ENCODE measurements at places on chromosomes 11 and 22. TPM values are rescaled to one million over a fixed set of nuclear protein-coding genes. Genes with fewer than 3 reads are reported as not detected.

DNA sequence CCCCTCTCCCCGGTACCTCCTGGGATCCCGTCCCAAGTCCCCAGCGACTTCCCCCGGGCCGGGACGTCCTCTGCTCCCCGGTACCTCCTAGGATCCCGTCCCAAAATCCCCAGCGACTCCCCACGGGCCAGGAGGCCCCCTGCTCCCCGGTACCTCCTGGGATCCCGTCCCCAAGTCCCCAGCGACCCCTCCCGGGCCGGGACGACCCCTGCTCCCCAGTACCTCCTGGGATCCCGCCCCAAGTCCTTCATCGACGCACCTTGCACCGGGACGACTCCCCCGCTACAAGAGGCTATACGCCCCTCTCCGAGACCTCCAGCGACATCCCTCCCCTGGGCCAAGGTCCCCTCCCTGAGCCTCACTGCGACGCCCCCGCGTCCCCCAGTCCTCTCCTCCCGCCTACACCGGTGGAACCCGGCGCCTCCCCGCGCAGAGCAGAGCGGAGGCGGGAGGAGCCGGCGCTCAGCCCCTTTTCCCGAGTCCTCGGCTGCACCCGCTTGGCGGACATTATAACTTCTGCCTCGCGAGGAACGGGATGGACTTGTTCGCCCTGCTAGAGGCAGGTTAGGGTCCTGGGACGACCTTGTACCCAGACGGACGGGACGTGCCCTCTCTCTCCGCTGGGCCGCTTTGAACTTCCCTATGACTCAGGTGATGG, 912 bp downstream of the KREMEN1 start:
- DNase-seq = peak; percentile 83

- no peak for DNase-seq
Observed at GRCh38 chr11:99316776-99317520, 296.2 kb downstream of the CNTN5 start.

- no peak for DNase-seq
Observed at GRCh38 chr11:114499756-114500155, 59.9 kb downstream of the NXPE1 start.

DNA sequence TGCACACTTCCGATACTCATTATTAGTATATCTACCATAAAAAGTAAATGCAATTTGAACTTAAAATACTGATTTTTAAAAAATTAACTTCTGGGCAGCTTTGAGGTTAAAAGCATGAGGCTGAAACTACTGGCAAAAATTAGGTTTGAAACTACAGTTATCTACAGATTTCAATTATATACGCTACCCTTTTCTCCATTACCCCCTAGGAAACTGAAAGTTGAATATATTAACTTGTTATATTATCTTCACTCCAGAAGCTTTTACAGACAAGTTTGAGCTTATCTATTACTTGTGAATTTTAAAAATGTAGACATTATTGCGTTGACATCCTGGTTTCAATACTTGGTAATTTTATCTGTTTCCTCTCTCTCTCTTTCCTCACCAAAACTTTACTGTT, 96.7 kb upstream of the DDI1 start:
- DNase-seq = no peak

DNA sequence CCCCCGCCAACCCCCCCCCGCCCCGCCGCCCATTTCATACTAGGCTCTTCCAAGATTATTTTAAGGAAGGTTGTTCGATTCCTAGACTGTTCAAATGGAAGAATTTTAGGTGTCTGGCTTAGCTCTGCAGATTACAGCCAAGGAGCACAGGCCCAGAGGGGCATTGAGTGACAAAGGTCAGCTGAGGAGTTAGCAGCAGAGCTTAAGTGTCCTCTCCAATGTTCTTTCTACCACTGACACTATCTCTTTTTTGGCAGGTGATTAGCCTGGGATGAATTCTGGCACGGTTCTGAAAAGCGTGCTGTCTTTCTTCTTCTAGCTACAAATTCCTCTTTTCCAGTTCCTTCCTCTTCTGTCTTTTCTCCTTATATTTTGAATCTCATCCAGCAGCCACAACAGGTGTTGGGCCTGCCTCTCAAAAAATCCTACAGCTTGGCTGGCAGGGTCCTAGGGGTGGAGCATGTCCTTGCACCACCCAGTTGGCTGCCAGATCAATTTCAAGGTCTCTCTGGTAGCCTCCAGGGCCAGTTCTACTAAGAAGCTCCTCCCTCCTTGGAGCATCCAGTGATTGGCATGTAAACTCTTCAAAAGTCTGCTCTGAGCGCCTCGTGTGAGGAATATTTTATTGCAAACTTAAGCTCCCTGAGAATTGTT, 23.0 kb downstream of the KCNE3 start:
- peak; percentile 27 for DNase-seq

DNA sequence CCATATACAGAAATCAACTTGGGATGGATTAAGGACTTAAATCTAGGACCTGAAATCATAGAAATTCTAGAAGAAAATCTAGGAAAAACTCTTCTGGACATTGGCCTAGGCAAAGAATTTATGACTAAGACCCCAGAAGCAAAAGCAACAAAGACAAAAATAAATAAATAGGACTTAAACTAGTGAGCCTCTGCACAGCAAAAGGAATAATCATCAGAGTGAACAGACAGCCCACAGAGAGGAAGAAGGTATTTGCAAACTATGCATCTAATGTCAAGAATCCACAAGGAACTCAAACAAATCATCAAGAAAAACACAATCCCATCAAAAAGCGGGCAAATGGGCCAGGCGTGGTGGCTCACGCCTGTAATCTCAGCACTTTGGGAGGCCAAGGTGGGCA, 32.4 kb downstream of the TTC28 start:
- DNase-seq = no peak

- DNase-seq = peak; percentile 88
Observed at GRCh38 chr11:62553080-62553838, 6.7 kb upstream of the AHNAK start.

- no peak for DNase-seq
Observed at GRCh38 chr11:6219359-6219758, 14.0 kb downstream of the C11orf42 start.

DNA sequence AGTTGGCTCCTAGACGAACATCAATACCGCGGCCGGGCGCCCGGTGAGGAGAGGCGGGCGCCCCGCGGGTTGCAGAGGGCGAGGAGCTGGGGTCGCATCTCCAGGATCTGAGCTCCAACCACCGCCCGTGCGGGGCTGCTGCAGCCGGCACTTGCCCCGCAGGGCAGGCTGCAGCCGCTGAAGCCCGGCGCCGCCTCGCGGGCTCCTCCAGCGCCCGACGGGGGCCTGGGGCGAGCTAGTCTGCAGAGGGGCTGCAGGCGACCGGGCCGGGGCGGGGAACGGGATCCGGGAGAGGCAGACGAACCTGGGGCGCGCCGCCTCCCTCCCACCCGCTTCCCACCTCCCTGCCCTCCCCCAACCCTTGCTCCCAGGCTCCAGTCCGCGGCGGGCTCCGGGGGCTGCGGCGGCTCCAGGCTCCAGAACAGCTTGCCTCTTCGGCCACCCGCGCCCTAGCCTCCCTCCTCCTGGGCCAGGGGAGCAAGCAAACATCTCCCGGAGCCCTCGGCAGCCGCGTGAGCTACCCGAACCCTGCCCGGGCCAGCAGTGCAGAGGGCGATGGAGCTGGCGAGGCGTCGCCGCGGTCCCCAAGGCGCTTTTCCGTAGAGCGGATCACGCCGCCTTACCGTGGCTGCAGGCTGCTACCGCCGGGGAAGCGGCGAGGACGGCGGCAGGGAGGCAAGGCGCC, 802 bp downstream of the TENM4 start:
- peak; percentile 65 for DNase-seq

DNA sequence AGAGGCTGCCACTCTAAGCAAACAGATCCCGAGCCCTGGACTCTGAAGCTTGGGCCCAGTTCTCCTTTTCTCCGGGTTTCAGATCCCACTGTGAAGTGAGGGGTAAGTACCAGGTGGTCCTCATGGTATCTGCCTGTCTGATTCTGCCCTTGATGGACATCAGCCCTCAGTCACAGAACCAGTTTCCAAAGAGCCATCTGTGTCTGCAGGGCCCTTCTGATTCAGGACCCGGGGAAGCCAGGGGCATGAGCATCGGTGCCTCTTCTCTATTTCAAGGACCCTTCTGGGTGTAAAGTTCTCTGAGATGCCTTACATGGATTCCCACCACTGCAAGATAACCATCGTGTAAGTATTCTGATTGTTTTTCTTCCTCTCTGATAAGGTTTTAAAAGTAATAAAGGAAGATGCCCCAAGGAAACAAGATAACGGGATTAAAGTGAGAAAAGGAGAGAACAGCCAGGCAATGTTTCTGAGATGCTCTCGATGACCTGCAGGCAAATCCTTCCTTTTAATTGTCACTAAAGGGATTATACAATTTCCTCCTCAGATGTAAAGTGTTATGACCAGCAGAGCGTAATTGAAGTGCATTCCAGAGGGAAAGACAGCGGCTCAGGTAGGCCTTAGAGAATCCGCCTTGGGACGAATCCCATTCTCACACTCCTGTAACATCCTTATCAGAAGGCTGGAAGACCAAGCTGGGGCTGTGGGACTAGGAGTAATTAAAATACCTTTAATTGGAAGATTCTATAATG, 924.3 kb downstream of the TBC1D22A start:
- DNase-seq = no peak

DNA sequence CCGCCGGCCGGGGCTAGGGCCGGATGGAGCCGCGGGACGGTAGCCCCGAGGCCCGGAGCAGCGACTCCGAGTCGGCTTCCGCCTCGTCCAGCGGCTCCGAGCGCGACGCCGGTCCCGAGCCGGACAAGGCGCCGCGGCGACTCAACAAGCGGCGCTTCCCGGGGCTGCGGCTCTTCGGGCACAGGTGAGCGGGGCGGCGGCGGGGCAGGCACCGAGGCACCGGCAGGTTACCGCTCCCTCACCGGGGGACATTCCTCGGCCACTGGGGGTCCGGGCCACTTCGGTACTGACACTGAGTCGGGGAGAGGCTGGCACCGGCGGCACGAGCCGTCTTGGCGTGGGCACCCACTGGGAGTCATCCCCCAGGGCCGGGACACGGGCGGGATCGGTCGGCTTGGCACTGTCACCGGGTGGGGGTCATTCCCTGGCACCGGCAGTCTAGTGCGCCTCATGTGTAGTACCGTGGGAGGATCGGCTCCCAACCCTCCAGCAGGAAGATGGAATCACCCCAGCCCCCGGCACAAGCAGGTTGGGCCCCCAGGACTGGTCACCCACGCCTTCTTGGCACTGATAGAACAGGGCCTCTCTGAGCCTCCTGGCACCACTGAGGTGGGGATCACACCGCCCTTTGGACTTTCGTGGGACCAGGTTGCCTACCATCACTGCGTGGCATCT, 511 bp downstream of the DGKZ start:
- DNase-seq = no peak

- DNase-seq = peak; percentile 76
Observed at GRCh38 chr22:35037089-35037488, 28.9 kb upstream of the ISX start.

- no peak for DNase-seq
Observed at GRCh38 chr11:122176651-122177050, 60.6 kb upstream of the BLID start.

GRCh38 chr22:32236970-32237369, 18.2 kb downstream of the SLC5A4 start:
- DNase-seq = peak; percentile 10

DNA sequence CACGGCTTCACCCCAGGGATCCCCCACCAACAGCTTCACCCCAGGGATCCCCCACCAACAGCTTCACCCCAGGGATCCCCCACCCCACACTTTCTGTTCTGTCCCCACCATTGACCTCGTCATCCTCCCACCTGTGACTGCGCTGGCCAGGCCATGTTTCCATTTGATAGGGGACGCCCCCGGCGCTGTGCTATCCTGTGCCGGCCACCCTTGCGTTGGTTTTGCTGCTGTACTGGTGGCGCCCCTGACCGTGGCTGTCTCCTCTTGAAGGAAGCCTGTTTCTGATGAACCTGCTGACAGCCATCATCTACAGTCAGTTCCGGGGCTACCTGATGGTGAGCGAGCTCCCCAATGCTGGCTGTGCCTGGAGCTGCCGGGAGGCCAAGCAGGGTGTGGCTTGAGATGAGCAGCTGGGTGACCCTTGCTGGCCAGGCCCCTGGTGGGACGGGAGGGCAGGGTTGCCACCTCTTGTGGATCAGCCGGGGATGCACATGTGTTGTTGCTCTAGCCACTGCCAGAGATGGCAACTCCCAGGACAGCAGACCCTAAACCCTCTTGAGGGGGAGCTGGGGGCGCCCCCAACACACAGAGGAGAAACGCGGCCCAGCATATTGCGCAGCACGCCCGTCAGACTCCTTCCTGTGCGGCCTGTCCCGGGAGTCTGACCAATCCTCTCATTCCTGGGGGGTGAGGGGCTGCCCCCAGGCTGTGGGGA, 22.5 kb downstream of the TPCN2 start:
- no peak for DNase-seq

GRCh38 chr11:8913961-8914660, 3.1 kb downstream of the AKIP1 start:
- DNase-seq = peak; percentile 78

DNA sequence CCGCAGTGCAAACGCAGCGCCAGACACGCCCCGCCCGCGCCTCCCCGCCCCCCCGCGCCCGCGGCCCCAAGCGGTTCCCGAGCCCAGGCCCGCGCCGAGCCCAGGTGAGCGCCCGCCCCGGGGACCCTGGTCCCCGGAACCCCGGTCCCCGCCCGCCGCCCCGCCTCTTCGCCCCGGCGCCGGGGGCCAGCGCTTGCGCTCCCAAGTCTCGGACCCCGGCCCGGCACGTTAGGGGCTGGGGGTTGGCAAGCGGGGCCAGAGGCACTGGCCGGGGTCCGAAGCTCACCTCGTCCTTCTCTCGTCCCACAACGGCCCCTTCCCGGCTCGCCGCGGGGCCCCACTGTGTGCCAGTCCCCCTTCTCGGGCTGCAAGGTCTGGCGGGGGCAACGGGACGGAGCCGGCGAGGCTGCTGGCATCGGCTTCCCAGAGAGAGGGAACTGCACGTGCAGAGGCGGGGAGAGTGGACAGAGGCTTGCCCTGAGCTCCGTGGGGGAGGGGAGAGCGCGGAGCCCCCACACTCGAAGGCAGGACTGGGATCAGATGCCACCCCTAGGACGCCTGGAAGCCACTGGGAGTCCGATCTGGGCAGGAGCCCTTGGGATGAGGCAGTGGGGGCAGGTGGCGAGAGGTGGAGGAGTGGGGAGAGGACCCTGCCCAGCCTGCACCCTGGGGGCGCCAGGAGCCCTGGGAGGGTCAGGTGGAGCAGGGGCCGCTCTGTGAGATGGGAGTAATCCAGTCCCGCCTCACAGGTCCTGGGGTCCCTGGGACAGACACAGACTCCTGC, 1.8 kb upstream of the AIFM3 start:
- DNase-seq = no peak

The GNG3 gene
- 0.82 TPM for total RNA-seq

The PDGFB gene
- total RNA-seq = 8.0 TPM

The SLC17A6 gene
- 0.31 TPM for total RNA-seq

The CATSPER1 gene
- not detected for total RNA-seq

The MRGPRF gene
- total RNA-seq = 10.8 TPM

The MAJIN gene
- total RNA-seq = not detected

The TRIM6 gene
- 49.0 TPM for total RNA-seq

The OR2D2 gene
- 0.24 TPM for total RNA-seq

The C22orf31 gene
- not detected for total RNA-seq

The CDCA5 gene
- total RNA-seq = 70.9 TPM

The PANX3 gene
- not detected for total RNA-seq

The C11orf52 gene
- not detected for total RNA-seq

The TMPRSS13 gene
- total RNA-seq = 0.08 TPM

The NLRP6 gene
- not detected for total RNA-seq

The TP53AIP1 gene
- 0.07 TPM for total RNA-seq

All from GM23338 (cell line).